ENCODE measurements at places on chromosomes 1 and 21.

GRCh38 chr21:31744182-31744800 is 12.4 kb upstream of the SCAF4 start:
- no peak for DNase-seq

GRCh38 chr1:27201295-27201694 is 33.1 kb upstream of the WDTC1 start:
- no peak for DNase-seq

DNA sequence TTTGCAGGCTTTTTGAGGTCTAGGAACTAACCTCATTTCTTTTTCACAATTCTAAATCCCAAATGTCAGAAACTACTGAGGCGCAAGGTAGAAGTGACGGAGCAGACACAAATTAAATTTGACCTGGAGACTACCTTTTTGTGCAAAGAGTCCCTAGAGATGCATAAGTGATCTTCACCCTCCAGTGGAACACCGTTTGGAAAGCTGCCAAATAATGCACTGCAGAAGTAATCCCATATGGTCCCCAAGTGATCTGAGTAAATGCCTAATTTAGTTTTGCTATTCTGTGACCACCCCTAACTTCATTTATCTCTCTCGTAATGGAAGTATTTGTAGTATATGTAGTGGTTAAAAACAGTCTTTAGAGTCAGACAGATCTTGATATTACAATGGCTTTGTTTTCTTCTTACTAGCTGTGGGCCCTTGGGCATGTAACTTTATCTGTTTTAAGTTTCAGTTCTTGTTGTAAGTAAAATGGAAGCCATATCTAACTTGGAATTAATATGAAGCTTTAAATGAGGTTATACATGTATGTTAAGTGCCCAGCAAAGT is 70.4 kb upstream of the IPO9 start:
- no peak for DNase-seq

- DNase-seq = no peak
Measured at GRCh38 chr1:68279846-68280245, 47.5 kb upstream of the WLS start.

DNA sequence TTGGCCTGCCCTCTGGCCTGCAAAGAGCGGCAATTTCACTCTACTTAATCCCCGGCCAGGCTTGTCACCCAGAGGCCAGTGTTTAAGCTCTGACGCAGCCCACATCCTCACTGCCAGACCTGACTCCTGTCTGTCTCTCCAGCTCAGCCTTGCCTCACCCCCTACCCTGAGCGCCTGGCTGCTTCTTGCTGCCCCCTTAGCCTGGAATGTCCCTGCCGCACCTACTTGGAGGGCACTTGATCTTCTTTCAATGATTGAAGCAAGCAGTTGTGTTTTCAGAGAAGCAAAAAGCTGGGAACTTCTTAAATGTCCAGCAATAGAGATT is 87.4 kb upstream of the ZBTB40 start:
- DNase-seq = no peak

DNA sequence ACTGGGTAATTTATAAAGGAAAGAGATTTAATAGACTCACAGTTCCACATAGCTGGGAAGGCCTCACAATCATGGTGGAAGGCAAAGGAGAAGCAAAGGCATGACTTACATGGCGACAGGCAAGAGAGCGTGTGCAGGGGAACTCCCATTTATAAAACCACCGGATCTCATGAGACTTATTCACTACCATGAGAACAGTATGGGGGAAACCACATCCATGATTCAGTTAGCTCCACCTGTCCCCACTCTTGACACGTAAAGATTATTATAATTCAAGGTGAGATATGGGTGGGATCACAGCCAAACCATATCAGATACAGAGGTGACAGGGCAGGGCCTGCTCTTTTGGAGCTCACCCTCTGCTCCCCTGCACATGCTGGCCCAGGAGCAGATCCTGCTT is 31.4 kb upstream of the TMEM61 start:
- DNase-seq = no peak

DNA sequence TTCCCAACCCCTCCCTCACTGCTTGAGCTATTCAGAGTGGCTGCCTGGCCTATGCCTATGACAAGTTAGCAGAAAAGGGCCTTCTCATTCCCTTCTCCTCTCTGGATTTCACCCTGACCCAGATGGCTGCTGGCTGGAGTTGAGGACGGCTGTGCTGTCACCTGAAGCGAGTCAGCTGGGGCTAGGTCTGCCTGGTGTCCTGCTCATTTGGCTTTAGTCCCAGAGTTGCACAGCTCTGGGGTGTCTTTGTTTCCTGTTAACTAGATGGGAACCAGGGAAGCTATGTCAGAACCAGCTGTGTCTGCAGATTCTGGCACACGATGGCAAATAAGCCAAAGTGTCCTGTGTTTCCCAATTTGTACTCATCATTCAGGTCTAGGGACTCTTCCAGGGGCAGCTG is 52.9 kb downstream of the CNIH3 start:
- DNase-seq = no peak

DNA sequence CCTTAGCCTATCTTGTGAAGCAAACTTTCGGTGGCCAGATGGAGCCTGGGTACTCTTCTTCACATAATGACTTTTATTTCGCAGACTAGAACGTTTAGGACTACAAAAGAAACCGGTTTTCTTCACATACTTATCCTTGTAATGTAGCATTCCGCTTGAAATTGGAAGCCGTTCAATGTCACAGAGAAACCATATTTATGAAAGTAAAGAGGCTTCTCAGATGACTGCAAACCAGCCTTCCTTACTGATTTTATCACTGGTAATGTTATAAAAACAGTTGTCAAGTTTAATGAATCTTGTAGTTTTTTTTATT is 94.1 kb downstream of the PPIAL4G start:
- no peak for DNase-seq

GRCh38 chr21:15134701-15135470 is 70.1 kb upstream of the NRIP1 start:
- DNase-seq = no peak

DNA sequence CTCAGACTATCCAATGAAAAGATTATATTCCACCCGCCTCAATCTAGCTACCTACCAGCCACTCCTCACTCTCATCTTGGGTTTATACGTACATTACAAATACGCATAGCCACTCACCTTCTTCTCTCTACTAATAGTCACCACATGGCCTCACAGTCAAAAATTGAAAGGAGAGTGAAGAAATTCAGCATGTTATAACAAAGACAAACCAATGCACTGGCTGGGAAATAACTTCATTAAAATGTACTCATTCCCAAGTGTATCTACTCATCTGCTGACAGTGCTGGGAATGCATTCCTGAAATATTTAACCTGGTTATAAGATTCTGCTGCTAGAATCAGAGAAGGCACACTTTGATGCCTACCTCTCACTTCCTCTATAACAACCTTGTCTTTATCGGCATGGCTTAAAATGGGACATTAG is 6.5 kb downstream of the ZNF644 start:
- no peak for DNase-seq

GRCh38 chr21:16071761-16072160 is 342.0 kb downstream of the USP25 start:
- DNase-seq = no peak

DNA sequence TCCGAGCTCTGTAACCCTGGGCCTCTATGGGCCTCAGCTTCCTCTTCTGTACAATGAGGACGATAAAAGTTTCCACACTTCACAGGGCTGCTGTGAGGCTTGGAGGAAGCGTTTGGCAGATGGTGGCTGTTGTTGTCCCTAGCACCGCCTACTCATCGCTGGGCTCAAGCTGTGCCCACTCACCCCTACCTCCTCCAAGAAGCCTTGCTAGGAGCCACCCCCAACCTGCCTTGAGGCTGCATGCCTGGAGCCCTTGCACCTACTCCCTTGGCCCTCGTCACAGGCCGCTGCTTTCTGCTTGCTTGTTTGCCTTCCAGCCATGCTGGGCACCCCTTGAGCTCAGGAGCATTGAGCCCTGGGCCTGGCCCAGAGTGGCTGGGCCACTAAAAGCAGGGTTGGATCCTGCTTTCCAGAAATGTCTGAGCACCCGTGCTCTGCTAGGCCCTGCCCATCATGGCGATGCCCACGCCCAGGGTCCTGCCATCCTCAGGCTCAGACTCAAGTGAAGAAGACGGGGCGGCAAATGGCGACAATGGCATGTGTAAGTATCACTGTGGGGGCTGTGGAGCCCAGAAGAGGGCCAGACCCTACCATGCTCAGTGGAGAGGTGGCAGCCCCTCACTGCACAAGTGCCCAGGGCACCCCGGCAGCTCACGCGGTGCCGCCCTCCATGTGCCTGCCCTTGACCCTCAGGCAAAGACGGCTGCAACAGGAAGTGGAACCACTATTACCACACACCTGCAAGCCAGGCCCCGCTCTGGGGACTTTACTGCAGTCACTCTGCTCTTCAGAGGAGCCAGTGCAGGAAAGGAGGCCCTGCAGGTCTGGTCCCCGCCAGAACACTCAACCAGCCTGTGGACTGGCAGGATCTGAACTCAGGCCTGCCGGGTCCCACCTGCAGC is 9.5 kb downstream of the SH3BGRL3 start:
- no peak for DNase-seq

DNA sequence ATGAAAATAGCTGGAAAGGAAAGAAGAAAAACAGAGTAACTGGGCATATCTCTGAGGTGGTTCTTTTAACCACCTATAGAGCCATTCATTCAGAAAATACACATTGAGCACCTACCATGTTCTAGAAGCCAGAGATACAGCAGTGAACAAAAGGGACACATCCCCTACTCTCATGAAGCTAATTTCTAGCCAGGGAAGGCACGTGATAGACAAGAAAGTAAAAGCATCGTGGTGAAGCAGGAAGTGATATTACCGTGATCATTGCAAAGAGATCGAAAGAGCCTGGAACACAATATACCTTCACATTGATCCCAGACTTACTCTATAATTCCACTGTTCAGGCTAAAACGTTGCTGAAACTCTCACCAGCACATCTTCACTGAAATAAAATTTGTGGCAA is 76.0 kb downstream of the TIAM1 start:
- no peak for DNase-seq

GRCh38 chr1:39081271-39082009 is 55.3 kb downstream of the NDUFS5 start:
- DNase-seq = no peak

GRCh38 chr1:94240822-94241221 is 3.4 kb upstream of the ARHGAP29 start:
- no peak for DNase-seq
